ENCODE measurements at places on chromosomes 7 and 10. TPM values are rescaled to one million over a fixed set of nuclear protein-coding genes. Genes with fewer than 3 reads are reported as not detected.

COL13A1 gene
- 12.5 TPM for total RNA-seq

GRCh38 chr7:73948287-73948686 is 79.7 kb upstream of the ELN start:
- H3K36me3 ChIP-seq = no peaks in the 10 kb centered on the region
- DNase-seq = no peak
- no peak overlapping the region for H3K4me3 ChIP-seq
- H3K27me3 ChIP-seq = no peaks in the 10 kb centered on the region
- H3K27ac ChIP-seq = no peak overlapping the region

PON1 gene
- total RNA-seq = 0.31 TPM

NPFFR1 gene
- total RNA-seq = not detected

GRCh38 chr7:45573204-45573603 is 964 bp upstream of the ADCY1 start:
- no peaks in the 10 kb centered on the region for H3K36me3 ChIP-seq
- H3K4me1 ChIP-seq = peaks cover 28% of the 10 kb centered on the region
- peak overlapping the region; percentile 50 for H3K4me3 ChIP-seq
- no peak for DNase-seq

DNA sequence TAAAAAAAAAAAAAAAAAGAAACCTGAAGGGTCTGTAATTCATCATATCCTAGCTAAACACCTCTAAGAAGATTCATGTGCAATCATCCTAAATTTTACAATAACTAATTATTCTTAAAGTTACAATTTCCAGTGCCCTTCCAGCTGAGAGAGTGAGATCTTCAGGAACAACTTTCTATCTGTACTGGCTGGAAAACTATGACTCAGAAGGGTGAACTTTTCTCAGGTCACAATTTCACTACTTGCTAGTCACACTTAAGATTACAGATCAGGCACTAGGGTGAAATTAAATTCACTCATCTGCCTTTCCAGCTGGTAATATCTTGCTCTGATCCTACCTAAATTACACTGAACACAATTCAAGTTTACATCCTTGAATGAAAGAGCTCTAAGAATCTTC is 158.8 kb downstream of the ANK3 start:
- no peaks in the 10 kb centered on the region for H3K4me1 ChIP-seq
- no peaks in the 10 kb centered on the region for H3K27me3 ChIP-seq
- DNase-seq = no peak
- H3K4me3 ChIP-seq = no peak overlapping the region
- no peaks in the 10 kb centered on the region for H3K36me3 ChIP-seq
- no peak overlapping the region for H3K27ac ChIP-seq

DNA sequence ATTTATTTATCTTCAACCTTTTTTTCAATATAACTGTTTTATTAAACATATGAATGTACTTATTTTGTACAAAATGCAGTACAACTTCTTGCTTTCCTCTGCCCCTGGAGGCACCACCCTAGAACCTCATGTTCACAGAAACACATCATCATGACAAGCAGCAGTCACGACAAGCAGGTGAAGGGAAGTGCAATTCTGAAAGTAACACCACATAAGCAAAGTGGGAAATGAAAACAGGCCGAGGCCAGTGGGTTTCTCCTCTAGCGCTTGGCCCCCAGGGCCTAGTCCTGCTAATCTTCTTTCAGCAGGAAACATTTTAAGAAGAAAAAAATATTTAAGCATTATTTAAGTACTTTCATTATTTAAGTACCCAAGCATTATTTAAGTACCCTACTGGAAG is 598.1 kb downstream of the SH2D4B start:
- no peak overlapping the region for H3K4me3 ChIP-seq
- no peak for DNase-seq
- no peak overlapping the region for H3K27ac ChIP-seq
- H3K36me3 ChIP-seq = no peaks in the 10 kb centered on the region
- H3K4me1 ChIP-seq = no peaks in the 10 kb centered on the region

CLDN4 gene
- 0.27 TPM for total RNA-seq

LRRC61 gene
- total RNA-seq = 3.6 TPM

TFR2 gene
- 0.22 TPM for total RNA-seq
